ENCODE measurements at places on chromosomes 7 and 10. TPM values are rescaled to one million over a fixed set of nuclear protein-coding genes. Genes with fewer than 3 reads are reported as not detected.

The BTBD16 gene
- 0.59 TPM for total RNA-seq

The C10orf143 gene
- total RNA-seq: 4.2 TPM

DNA sequence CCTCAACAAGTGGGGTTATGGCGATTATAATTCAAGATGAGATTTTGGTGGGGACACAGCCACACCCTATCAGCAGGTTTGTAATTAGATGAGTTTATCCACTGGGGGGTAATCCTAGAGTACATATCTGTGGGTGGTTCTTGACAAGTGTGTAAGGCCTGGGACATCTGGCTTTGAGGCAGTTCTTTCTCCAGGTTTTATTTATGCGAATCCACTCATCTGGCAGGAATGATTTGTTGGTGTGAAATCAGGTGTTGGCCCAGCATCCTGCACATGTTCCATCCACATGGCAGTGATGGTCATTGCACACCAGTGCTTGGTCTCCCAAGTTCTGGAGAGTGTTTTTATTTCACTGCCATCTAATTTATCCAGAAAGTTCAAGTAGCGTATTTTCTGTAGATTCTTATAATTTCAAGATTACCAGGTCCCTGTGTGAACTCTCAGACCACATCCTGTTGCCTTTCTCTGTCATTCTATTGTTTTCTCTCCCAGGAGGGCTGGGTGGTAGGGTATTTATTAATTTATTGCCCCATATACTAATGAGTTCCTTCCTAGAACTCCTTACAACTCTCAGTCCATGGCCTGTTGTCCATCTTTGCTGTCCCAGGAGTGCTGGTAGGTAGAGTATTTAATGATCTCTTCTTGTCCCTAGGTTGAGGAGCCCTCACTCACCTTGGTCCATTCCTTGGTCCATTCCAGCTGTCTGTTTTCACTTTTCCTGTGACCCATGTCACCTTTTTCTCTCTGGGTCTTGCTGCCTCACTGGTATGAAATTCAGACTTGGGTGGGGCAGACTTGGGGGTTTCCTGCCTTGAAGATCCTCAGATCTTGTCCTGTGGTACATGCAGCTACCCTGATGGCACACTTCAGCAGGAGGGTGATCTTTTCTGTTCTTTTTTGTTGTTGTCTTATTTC, 10.4 kb downstream of the RALA start:
- no peak for ATAC-seq

DNA sequence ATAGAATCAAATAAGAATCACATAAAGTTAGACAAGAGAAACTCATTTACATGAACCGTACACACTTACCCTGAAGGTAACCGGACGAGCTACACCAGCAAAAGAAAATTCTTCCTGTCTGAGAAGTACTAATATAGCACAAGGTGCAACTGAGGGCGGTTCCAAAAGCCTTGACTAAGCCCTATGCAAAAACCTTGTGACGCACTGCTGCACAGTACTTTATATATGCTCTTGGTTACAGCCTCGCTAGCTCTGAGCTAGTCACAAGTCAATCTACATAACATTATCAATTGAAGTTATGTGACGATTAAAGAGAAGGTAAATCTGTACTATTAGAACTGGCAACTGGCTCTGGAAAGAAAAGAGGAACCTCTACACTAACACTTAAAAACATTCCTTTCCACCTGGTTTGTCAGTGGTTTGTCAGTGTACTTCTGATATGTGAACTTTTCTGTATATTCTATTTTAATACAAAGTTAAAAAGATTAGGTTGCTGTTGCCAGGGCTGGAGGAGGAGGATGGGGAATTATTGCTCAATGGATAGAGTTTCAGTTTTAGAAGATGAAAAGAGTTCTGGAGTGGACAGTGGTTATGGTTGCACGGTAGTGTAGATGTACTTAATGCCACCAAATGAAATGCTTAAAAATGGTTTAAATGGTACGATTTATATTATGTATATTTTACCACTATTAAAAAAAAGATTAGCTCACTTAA, 21.6 kb downstream of the NT5C3A start:
- no peak for ATAC-seq

DNA sequence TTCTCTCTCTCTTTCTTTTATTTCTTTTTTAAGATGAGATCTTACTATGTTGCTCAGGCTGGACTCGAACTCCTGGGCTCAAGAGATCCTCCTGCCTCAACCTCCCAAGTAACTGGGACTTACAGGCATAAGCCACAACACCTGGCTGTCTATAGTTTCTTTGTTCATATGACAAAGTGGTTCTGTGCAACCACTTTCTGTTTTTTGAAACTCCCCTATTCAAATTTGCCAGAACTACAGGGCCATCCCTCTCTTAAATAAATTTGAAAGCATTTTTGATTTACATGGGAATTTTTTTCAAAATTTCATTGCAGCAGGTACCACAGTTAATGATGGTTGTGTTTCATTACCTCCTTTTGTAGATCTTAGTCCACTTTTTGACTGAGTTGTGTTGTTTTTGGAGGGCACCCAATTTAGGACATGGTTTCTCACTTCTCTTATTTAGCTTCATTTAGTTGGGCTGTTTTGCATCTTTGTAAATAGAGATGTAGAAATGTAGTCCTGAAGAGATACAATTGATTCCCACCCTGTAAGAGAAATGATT, 119.2 kb downstream of the LRRC4 start:
- no peak for ATAC-seq

- ATAC-seq: peak; percentile 68
Measured at GRCh38 chr7:98360221-98361130, 40.4 kb downstream of the BAIAP2L1 start.

DNA sequence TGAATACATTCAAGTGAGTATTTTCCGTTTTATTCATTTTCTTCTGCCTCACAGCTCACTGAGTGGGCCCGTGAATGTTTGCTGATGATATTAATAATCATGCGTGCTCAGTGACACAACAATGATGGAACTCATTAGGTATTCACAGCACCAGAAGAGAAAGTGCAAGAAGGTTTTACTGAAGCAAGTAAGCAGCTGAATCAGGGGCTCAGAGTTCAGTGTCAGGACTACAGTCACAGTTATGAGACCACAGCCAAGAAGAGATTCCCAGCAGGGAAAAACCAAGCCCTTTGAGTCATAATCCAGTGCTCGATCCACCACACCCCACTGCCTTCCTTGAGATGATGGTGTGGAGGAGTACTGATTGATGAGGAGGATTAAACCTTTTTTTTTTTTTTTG, 247.4 kb downstream of the KIAA1217 start:
- ATAC-seq: peak; percentile 27

DNA sequence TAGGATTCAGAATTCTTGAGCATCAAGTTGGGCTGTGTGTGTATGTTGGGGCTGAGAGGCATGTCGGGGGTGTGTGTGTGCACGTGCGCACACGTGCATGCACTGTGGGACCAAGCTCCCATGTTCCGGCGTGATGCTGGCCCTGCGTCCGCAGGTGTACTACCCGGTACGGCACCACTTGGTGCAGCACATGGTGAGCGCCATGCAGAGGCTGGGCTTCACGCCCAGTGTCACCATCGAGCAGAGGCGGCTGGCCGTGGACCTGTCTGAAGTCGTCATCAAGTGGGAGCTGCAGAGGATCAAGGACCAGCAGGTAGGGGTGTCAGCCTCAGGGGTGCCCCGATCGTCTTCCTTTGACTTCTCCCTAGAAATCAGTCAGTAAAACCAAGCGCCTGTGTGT, 77.7 kb downstream of the TRRAP start:
- ATAC-seq: no peak

DNA sequence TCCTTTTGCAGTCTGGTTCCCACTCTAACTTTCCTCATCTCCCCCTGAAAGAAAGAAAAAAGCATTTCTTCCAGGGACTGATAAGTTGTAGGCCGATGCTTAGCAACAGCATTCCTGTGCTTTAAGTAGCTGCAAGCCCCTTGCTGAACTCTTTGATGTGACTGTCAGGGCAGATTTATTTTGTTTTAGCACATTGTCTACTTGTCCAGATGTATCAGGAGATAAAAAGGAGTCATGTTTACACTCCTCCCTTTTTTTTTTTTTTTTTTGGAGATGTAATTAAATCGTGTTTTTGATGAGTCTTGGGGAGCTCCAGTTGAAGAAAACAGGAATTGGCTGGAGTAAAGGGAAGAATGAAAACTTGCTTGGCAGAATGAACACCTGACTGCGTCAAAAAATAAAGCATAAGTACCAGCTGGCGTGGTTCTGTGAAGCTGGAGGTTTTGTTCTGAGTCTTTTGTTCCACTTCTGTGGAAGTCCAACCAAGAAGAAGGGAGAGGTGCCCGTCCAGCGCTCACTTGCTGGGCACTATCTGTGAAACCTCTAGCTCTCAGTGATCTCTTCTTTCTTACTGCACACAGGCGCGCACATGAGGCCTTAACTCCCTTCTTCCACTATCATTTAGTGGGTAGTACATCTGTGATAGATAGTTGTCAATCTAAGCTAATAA, 871.7 kb downstream of the LRMDA start:
- peak; percentile 12 for ATAC-seq

- no peak for ATAC-seq
Measured at GRCh38 chr7:129492391-129492790, 9.9 kb upstream of the SMKR1 start.
